ENCODE measurements at places on chromosomes 7 and 10.

- DNase-seq, result no peak
These were observed 30.8 kb upstream of the SAR1A start for GRCh38 chr10:70201105-70201504.

GRCh38 chr10:106224676-106225075 is 939.8 kb downstream of the SORCS1 start:
- no peak for DNase-seq

GRCh38 chr10:130864961-130865818 is 446.3 kb downstream of the TCERG1L start:
- DNase-seq, result no peak

- DNase-seq, result no peak
These were observed 416.1 kb downstream of the NEBL start for GRCh38 chr10:20481054-20481453.

- DNase-seq, result no peak
These were observed 134.8 kb downstream of the CREB5 start for GRCh38 chr7:28547115-28547514.

DNA sequence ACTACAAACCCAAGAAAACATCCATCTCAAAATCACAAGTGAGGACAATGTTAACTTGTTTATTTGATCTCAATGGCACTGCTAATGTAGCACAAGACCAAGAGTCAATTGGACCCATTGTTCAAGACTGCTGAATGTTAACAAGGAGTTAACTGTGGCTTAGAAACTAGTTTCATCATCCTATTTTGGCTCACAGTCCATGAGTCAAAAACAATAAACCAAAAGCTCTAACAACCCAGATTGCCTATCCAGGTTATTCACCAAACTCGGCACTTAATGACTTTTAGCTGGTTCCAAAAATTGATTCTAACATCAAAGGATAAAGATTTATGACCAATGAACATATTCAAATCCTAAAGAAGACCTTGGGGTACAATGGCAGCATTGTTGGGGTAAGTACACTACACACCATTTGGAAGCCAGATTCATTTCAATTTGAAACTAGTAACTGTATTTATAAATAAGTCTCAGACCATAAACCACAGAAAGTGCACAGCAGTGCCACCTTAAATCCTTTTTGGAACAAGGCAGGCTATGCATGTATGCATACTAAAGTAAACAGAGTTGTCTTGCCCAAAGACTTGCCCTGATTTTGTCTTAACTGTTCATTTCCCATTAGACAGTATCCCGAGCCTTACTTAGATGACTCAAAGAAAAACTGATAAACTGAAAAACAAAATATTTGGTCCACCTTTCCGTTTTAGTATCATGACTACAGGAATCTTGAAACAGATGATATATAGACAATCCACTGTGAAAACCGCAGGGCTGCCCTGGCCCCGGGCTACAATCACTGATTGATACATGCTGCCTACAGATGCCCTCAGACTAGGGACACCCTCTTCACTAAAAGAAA is 84.5 kb downstream of the SRPK2 start:
- no peak for DNase-seq

DNA sequence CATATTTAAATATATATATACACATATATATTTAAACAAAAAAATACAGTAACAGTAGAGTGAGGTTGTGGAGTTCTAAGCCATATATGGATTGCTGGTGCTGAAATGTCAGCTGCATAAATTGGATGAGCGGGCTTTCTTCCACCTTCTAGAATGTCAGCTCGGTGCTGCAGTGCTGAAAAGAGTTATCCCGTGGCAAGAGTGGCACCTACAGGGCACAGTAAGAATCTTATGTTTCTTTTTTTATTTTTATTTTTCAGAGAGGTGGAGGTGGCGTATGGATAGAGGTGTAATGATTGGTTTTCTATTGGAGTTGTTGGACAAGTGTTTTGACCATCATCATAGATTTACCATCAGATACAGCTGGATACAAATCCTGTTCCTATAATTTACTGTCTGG is 86.2 kb upstream of the DYNC1I1 start:
- DNase-seq, result peak; percentile 57

GRCh38 chr7:85489498-85489897 is 302.6 kb upstream of the SEMA3D start:
- DNase-seq, result no peak

- no peak for DNase-seq
These were observed 108.8 kb downstream of the NPY start for GRCh38 chr7:24392774-24393173.

GRCh38 chr7:82745117-82745516 is 301.5 kb upstream of the CACNA2D1 start:
- no peak for DNase-seq

DNA sequence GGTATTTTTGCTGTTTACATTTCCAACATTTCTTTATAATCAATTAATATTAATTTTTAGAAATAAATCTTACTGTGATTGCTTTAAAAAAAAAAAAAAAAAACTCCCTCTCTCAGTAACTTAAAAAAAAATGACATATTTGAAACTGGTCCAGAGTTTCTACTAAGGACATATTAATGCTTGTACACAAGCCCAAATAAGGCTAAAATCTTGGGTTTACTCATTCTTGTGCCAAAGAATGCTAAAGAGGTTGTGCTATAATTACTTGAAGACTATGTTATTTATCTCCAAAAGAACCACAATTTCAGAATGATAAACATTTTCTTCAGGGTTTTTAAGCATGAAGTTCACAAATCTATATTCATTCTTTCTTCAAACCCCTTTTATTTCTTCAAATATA is 39.4 kb upstream of the PHF14 start:
- no peak for DNase-seq

- DNase-seq, result no peak
These were observed 115.9 kb downstream of the TCERG1L start for GRCh38 chr10:131195558-131196159.

DNA sequence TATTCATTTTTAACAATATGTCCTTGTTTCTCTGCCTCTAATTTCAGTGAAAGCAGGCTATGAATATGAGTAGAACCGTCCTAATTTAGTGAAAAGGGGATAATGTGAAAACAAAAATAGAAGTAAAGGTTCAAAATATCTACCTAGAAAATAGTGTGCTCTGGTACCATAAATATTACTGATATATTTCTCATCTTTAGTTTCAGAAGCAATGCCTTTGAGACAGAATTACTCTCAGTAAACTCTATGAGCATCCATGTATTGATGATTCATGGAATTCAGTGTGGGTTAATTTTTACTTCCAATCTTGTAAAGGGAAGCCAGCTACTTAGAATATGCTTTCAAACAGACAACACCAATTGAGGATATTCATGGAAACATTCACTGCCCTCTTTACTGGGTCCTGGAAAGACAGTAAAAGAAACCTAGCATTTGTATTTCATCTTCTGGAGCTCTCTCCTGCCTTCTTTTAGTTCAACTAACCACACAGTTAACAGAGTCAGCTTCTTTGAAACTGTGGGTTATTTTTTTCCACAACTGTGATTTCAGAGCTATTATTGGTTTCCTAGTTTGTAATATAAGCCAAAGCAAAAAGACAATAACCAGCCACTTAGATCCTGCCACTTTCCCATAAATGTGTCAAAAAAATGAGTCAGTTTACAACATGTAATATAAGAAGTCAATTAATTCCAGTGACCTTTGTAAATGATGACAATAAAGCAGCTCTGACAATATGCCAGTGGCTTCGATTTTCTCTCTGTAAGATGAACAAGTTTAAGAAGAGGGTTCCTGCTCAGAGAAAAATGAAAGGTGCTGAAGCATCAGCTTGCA is 1.7 kb downstream of the LRRN3 start:
- no peak for DNase-seq

- no peak for DNase-seq
These were observed 16.0 kb downstream of the IL2RA start for GRCh38 chr10:6045878-6046772.

DNA sequence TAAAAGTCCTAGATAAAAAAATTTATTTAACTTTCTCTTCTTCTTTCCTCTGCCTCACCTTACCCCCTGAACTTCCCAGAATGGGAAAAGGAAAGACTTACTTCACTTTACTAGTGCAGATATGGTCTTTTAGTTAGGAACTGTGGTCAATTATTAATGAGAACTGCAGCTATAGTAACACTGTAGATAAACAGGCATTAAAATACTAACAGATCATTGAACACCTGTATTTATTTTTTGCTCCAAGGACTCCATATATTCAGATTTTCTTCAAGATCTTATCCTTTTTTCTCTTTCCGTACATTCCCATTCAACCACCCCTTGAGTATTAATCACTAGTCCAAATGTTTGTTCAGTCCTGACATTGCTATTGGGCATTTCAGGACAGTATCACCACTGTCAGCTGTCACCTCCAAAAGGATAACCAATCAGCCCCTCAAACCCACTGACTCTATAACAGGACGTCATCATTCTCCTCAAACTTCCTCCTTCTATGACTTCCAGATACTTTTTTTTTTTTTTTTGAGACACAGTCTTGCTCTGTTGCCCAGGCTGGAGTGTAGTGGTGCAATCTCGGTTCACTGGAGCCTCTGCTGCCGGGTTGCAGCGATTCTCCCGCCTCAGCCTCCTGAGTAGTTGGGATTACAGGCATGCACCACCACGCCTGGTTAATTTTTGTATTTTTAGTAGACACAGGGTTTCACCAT is 4.2 kb downstream of the CPVL start:
- DNase-seq, result no peak

DNA sequence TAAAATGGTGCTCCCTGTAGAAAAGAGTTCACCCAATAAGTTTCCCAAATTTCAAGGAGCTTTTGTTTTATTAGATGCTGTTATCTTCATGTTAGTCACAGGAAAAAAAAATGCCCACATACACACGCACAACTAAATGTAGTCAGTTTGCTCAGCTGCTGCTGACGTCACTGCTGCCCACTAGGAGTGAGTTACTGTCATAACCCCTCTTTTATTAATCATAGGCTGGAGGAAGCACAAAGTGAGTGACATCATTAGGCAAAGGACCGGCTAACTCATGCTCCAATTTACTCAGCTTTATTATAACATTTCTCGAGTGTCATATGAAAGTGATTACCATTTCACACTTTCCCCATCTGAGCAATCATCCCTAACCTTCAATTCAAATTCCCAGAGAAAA is 6.7 kb upstream of the INHBA start:
- DNase-seq, result no peak

DNA sequence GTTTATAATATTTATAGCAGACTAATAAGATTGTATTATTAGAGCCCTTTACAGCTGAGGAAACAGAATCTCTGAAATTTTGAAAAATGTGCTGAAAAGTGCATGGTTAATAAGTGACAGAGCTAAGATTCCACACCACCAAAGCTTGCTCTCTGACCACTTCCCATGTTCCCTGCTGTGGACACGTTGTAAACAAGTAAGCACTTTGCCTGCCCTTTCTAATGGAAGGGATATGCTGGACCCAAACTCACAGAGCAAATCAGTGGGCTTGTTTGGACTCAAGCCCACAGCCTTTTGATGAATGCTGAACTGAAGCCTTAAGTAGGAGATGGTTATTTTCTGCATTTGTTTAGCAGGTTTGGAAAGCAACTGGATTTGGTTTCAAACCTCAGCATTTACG is 214.0 kb upstream of the TMEM72 start:
- DNase-seq, result no peak

- no peak for DNase-seq
These were observed 261.4 kb downstream of the ADARB2 start for GRCh38 chr10:1475771-1476454.

GRCh38 chr10:51760864-51761640 is 61.7 kb upstream of the CSTF2T start:
- no peak for DNase-seq

DNA sequence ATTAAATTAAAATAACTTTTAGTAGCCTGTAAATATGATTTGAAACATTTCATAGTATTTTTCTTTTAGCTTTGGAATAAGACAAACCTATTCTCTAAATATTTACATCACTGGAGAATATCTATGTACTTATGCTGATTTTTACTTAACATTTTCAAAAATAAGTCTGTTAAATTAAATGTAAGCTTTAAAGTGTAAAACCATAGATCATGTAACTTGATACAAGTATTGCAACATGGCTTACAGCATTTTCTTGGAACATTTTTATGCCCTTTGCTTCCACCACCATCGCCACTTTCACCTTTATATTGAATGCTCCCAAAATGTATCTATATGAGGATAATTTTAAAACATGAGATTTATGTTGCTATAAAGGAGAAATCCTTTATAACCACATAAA is 427.1 kb downstream of the GFRA1 start:
- DNase-seq, result no peak

Data from NCI-H1694 treated with DMSO at 0.1 percent for 48 hours (cell line).